Activated T-cell treated with anti-CD3 and anti-CD28 coated beads, Interleukin-2, amount 50 U/mL, for 72 hours (primary cell): ENCODE measurements at places on chromosomes 7 and 10. TPM values are rescaled to one million over a fixed set of nuclear protein-coding genes. Genes with fewer than 3 reads are reported as not detected.

The NEBL gene
- total RNA-seq, result 0.17 TPM

The STEAP2 gene
- total RNA-seq, result not detected

The EN2 gene
- not detected for total RNA-seq

The FAM237B gene
- total RNA-seq, result not detected

The OR2A1 gene
- not detected for total RNA-seq

The NHLRC2 gene
- 30.6 TPM for total RNA-seq

The CALHM3 gene
- not detected for total RNA-seq

The ZNF679 gene
- not detected for total RNA-seq

The KLF14 gene
- not detected for total RNA-seq

The UPK3BL1 gene
- 13.3 TPM for total RNA-seq

The THNSL1 gene
- 4.2 TPM for total RNA-seq

The GPR85 gene
- total RNA-seq, result not detected

The PNLIP gene
- not detected for total RNA-seq

The PNLIPRP3 gene
- total RNA-seq, result not detected
